Stimulated activated CD4-positive, alpha-beta T cell treated with anti-CD3 and anti-CD28 coated beads, Interleukin-1b, Interleukin-23, amount 100 ng/mL, for 4 hours (primary cell): ENCODE measurements at places on chromosomes 12 and 14.
A peak's percentile ranks its signal among the peaks of the same experiment; 100 is the strongest.

DNA sequence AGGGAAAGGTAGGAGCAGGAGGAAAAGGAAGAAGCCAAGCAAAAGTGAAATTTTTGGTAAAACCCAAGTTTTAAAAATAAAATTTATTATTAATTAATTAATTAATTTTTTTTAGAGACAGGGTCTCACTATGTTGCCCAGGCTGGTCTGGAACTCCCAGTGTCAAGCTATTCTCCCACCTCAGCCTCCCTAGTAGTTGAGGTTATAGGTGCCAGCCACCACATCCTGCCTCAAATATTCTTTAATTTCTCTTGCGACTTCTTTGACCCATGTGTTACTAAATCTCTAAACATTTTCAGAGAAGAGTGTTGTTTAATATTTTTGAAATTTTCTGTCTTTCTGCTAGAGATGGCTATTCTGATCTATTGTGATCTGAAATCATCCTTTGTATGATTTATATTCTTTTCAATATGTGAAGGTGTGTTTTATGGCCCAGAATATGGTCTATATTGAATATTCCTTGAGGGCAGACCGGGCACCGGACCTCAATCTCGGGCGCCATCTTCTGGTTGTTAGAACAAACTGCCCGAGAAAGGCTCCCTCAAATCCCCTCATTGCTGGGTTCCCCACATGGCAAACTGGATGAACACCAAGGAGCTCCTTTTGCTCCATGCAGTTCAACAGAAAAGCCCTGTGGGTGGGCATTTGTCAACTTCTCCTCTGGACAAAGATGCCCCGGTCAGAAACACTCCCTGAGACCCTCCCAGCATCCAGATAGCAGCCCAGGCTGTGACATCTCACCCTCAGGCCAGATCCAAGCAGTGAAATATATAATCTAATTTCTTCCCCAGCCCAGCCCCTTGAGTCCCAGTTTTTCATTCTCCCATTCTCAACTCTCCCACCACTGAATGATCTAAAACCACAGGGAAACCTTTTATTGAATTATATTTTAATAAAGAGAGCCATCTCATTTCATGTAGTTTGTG, 110.5 kb downstream of the ASCL4 start:
- DNase-seq: peak; percentile 8

DNA sequence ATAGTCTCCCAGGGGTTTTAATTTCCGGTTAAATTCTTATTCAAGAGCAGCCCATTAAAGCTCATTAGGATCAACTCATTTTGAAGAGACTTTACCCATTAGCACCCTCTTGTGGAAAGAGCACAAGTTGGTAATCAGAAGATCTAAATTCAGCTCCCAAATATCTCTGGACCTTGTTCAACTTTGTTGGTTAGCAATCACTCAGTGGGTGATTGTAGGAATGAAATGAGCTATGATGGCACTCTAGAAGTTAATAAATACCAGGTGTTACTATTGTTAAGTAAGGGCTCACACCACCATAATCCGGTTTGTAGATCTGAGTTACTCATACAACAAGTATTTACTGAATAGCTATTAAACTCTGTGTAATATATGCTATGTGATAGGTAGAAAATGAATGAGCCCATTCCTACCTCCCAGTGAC, 42.9 kb downstream of the TRIP11 start:
- DNase-seq: no peak

GRCh38 chr12:97075161-97075933, 168.3 kb downstream of the NEDD1 start:
- no peak for DNase-seq

GRCh38 chr12:27517961-27518665, 5.9 kb upstream of the PPFIBP1 start:
- DNase-seq: no peak

GRCh38 chr12:109892748-109893147, 7.3 kb upstream of the TCHP start:
- DNase-seq: no peak

GRCh38 chr14:102197317-102197853, 57.7 kb downstream of the WDR20 start:
- DNase-seq: no peak

DNA sequence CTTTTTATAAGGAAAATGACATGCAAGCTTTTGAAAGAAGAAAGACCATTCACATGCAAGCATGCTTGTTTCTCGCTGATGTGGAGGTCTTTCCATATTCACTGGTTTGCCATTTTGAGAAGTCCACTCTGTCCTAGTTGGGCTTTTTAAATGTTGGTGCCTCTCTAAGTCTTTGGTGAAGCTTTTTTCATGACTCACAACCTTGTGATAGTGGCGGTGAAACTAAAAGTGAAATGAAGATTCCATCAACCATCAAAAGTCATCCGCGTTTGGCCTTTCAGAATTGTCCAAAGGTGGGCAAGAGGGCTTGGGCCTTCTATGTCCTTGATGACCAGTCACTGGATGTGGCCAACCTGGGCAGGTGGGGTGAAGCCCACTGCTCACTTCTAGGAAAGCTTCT, 4.3 kb downstream of the LRRC74A start:
- no peak for DNase-seq

- DNase-seq: no peak
Measured at GRCh38 chr12:80485222-80485987, 41.4 kb downstream of the PTPRQ start.

GRCh38 chr14:61889914-61890351, 127.7 kb downstream of the SNAPC1 start:
- DNase-seq: peak; percentile 5

- no peak for DNase-seq
Measured at GRCh38 chr12:74849801-74850200, 312.2 kb downstream of the ATXN7L3B start.

GRCh38 chr14:98573082-98573481, 698.9 kb downstream of the BCL11B start:
- DNase-seq: no peak
